ENCODE measurements at places on chromosomes 11 and 22.
A peak's percentile ranks its signal among the peaks of the same experiment; 100 is the strongest.

- no peak for DNase-seq
These were observed 63.2 kb downstream of the ALX4 start for GRCh38 chr11:44246726-44247125.

DNA sequence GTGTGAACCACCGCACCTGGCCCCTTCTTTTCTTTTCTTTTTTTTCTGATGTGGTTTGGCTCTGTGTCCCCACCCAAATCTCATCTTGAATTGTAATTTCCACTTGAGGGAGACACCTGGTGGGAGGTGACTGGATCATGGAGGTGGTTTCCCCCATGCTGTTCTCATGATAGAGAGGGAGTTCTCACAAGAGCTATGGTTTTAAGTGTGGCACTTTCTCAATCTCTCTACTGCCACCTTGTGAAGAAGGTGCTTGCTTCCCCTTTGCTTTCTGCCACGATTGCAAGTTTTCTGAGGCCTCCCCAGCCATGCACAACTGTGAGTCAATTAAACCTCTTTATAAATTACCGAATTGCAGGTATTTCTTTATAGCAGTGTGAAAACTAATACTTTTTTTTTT is 4.9 kb upstream of the TCN2 start:
- no peak for DNase-seq

- no peak for DNase-seq
These were observed 2.4 kb upstream of the SLC15A3 start for GRCh38 chr11:60954421-60954820.

GRCh38 chr22:47786650-47787290 is 1024.3 kb downstream of the TBC1D22A start:
- DNase-seq, result no peak

DNA sequence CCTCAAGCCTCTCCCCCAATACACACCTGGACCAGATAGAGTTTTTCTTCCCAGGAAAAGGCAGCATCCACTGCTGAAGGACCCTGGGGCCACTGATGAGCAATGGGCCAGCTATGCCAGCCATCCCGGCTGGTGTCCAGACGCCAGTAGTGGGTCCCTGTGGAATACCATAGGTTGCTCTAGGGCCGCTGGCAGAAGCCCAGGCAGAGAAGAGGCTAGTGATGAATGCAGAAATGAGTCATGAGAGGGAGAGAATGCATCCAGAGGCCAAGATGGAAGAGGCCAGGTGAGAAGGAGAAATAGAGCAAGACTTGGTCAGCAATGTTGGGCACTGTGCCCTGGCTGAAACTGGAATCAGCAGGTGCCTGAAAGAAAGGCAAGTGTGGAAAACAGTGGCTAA is 8.9 kb downstream of the HPX start:
- no peak for DNase-seq

- DNase-seq, result no peak
These were observed 317 bp downstream of the BDNF start for GRCh38 chr11:27699926-27700350.

- DNase-seq, result no peak
These were observed at the start of gene ART1 for GRCh38 chr11:3644817-3645235. Gene ART1, plus strand, starts transcription at chr11:3645128. Its CDS starts 14,086 bp downstream, at chr11:3659214.

GRCh38 chr11:68214173-68215086 is 1.3 kb upstream of the KMT5B start:
- DNase-seq, result no peak

DNA sequence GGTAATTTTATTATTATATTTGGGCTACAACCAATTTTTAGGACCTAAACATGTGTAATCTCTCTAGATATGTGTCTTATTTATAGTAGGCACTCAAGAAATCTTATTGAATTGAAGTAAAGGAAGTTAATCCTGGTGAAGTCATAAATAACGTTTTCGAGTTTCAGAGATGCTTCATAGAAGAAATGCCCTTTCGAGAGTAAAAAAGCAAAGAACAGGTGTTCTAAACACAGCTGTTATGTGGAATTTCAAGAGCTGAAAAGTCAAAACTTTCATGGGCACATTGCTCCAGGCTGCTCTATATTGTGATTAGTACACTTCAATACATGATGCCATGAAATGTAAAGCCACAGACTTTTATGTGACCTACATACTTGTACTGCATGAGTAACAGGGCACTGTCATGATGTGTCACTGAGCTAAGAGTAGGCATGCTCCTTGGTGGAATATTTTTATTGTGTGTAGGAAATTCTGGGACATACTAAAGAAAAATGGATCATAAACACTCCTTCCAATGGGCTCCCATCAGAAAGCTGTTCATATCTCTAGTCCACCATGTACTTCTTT is 7.2 kb upstream of the ELMOD1 start:
- DNase-seq, result no peak

- no peak for DNase-seq
These were observed 163.2 kb downstream of the FEZ1 start for GRCh38 chr11:125332821-125333220.

GRCh38 chr11:2186669-2187279 is 15.2 kb upstream of the TH start:
- DNase-seq, result peak; percentile 22

GRCh38 chr11:72243173-72244059 is 560 bp downstream of the PHOX2A start:
- no peak for DNase-seq

DNA sequence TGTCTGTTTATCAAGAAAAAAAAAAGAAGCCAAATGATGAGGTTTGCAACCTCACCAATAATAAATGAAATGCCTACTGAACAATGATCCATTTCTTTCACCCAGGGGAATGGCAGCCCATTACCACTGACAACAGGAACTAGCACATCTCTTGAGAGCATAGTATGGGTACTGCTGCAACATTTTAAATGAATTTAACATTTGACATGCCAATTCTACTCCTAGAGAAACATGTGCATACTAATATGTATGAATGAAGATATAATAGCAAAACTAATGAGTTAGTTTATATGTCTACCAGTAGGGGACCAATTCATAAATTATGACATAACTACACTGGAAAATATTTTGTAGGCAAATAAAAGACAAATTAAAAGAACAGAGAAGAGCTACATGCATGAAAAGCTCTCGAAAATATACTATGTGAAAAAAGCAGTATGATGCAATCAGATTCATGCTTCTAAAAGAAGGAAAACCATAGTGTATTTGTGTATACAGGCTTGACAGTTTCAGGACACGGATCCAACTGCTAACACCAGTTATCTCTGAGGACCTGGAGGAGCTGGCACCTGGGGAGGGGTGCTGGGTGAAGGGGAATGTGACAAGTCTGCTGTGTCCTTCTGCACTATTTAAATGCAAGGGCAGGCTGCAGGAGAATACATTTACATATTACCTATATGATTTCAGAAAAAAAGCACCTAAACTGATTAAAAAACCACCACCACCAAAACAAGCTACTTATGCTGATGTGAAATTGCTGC is 6.9 kb downstream of the SMCO4 start:
- DNase-seq, result no peak

DNA sequence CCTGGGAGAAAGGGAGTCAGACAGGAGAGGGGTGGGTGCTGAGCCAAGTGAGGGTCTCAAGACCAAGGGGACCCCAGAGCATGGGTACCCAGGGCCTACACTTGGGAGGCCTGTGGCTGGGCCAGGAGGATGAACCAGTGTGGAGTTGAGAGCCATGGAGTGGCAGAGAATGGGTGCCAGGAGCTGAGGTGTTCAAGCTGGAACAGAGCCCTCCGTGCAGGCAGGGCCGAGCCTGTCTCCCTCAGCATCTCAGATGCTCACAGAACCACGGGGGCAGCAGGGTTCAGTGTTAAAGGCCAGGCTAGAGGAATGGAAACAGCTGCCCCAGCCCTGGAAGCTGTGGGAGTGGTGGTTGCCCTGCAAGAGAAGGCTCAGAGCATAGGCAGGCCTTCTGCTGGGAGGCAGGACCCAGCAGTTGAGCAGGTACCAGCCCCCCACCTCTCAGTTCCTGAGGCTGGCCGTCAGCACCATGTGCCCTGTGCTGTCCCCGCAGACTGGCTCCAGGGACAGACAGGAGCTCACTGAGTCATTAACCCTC is 32.3 kb downstream of the RSPH14 start:
- DNase-seq, result no peak

DNA sequence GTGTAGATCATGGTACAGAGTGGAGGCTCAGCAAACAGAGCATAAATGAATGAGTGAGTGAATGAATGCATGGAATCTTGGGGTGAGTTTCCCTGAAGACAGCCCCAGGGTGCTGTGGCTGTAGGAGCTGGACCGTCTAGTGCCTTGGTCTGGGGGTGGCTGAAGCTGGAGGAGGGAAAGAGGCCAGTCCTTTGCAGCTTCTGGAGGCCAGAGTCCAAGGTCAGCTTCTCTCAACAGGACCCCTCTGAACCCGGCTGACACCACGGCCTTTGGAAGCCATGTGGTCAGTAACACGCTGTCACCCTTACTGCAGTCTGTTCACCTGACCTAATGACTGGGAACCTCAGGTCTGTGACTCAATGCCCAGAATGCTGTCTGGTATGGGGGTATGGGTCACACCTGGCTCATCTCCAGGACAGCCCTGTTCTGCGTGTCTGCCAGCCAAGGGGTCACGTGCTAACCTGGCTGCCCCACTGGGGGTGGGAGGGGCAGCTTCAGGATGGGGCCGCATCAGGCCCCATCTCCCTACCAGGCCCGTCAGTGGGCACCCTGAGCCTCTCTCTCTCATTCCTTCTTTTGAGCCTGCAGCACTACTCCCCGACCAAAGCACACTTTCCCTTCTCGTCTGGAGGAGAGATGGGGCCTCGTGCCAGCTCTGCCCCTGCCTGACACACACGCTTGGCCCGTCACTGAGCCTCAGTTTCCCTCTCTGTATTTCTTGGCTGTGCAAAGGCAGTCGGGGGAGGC is 24.1 kb upstream of the CHKA start:
- DNase-seq, result no peak

DNA sequence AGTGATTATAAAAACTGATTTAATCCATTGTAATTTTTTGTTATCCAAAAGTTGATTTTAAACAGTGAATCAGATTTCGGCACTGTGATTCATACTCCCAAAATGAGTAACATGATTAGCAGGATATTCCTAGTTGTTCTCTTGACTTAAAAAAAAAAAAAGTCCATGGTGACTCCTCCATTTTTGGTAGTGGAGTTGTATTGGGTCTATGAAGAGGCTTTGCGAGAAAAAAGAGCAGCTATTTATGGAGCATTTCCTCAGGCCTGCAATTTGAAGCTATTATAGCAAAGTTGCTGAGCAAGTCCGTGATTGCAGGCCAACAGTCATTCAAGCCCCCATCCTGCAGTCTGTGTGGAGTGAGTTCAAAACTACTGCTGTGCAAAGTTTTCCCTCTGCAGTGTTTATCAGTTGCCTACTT is 28.8 kb downstream of the YAP1 start:
- DNase-seq, result no peak

- no peak for DNase-seq
These were observed 9.7 kb downstream of the SLN start for GRCh38 chr11:107702109-107702660.

- no peak for DNase-seq
These were observed 57.7 kb upstream of the ISX start for GRCh38 chr22:35008213-35008612.

DNA sequence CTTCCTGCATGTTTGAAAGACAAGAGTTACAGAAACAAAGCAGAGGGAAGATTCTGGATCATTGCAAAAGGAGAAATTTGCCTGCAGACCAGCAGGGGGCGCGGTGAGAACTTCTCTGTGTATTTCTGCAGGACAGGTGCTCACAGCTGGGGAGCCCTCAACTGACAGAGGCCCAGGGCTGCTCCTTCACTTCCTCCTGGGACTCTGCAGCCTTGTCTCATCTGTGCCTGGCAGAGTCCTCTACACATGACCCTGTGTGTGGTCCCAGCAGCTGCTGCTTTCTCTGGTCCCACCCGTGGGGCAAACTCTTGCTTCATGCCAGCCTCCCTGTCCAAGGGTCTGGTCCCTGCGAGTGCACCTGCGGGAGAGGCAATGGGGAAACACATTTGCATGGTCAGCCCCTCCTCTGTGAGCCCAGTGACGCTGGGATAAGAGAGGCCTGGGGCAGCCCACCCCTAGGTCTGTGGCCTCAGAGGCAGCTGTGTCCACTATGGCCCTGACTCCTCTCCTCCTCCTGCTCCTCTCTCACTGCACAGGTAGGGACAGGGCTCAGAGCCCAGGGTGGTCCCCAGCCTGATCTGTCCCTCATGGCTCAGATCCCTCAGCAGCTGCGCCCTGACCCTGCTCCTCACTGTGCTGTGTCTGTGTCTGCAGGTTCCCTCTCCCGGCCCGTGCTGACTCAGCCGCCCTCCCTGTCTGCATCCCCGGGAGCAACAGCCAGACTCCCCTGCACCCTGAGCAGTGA is 43.2 kb upstream of the VPREB1 start:
- peak; percentile 33 for DNase-seq

DNA sequence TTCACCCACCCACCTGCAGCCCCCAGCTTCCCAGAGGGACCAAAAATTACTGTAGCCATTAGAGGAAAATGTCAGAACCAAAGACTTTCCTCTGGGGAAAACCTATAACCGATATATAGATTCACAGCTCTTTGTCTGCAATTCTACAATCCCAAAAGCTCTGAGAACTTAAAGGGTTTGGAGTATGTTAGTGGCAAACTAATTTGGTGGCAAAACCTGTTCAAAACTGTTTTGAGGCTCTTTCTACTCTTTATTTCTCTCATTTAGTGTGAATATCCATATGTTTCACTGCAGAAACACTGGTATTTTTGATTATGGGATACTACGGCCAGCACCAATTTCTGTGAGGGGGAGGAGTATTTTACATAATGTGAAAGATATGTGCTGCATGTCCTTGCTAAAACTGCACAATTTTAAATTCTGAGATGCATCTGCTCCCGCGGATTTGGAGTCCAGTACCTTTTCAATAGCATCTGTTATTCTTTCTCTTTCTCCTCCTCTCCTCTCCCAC is 87.5 kb upstream of the MTNR1B start:
- no peak for DNase-seq

GRCh38 chr22:44909241-44909640 is 100.6 kb downstream of the PHF21B start:
- DNase-seq, result no peak
